ENCODE measurements at places on chromosomes 2 and 18.
A peak's percentile ranks its signal among the peaks of the same experiment; 100 is the strongest.

GRCh38 chr2:44126106-44126797, 42.4 kb upstream of the PPM1B start:
- DNase-seq, result no peak

DNA sequence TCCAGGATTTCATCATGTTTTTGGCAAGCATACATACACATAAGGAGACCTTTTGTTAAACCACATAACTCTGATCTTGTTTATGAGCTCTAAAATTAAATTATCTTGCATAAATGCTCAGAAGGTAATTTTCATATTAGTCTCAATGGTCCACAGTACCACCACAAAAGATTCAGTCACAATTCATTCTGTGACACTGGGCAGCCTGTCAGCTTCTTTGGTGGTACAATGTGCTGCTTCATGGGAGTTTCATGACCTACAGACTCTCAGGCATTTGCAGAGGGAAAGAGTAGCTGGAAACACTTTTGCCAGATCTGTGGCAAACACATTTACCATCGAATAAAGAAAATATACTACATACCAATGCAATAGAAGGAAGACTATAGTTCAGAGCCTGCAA, 51.3 kb upstream of the ZNF397 start:
- DNase-seq, result no peak

- no peak for DNase-seq
These were observed 44.6 kb downstream of the TGIF1 start for GRCh38 chr18:3494569-3494968.

- no peak for DNase-seq
These were observed 460.9 kb downstream of the RIT2 start for GRCh38 chr18:42654556-42654955.

- DNase-seq, result no peak
These were observed 1359.7 kb upstream of the NRXN1 start for GRCh38 chr2:52391621-52392020.

DNA sequence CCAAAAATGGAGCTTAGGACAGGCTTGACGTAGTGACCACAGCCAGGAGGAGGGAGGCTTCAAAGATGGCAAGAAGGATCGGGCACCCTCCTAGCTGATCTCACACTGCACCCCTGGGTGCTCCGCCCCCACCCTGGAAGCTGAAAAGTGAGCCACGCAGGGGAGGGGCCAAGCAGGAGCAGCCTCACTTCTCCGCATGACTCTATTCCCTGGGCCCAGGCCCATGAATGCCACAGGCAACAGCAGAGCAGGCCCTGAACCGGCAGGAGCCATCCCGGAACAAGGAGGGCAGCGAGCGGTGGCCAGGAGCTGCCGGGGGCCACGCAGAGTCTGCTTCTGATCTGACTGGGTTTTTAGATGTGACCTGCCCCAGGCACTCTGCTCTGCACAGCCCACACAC, 30.0 kb downstream of the BIN1 start:
- DNase-seq, result no peak

DNA sequence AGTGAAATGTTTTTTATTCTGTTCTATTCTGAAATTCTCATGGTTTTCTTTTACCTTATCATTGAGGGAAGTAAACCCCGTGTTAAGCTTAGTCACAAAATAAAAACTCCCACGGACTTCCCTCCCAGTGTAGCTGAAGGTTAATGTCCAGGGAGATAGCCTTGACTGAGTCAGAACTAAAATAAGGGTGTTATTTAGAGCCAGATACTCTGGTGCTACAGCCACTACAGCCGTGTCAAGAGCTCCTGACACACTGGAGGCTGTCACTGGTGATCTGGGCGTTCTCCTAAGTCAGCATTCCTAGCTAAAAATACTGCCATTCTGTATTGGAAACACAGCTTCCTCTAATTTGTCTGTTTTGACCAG, 82.0 kb upstream of the RANBP2 start:
- peak; percentile 53 for DNase-seq

- DNase-seq, result no peak
These were observed 492.3 kb downstream of the NYAP2 start for GRCh38 chr2:225891771-225892170.

DNA sequence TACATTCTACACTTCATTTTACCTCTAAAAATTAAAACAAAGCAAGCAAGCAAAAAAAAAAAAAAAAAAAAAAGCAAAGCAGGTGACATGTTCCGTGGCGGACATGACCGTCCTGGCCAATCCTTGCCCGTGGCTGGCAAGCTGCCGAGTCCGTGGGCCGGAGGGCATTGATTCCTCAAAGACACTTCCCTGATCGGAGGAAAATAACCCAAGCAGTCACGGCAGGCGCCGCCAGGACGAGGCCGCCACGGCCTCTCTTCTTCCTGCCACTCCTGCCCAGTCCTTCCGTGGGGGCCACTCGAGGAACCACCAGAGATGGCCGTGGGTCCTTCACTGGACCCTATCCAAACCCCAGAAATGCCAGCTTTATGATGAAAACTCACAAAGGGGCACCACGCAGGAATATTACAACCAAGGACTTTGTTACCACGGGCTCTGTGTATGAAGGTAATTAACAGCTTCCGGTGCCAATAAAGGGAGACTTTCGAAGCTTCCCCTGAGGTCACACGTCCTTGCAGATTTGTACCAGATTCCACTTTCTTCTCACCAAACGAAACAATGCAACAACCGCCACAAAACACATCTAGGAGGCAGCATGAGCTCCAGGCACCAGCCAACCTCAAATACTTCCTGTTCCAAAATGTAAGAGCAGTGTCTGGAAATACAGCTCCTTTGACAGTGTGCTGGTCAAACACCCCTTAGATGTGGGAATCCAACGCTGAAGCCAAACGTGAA, 170.3 kb downstream of the HDAC4 start:
- DNase-seq, result no peak

- no peak for DNase-seq
These were observed 47.7 kb upstream of the SMIM21 start for GRCh38 chr18:75475228-75475627.

DNA sequence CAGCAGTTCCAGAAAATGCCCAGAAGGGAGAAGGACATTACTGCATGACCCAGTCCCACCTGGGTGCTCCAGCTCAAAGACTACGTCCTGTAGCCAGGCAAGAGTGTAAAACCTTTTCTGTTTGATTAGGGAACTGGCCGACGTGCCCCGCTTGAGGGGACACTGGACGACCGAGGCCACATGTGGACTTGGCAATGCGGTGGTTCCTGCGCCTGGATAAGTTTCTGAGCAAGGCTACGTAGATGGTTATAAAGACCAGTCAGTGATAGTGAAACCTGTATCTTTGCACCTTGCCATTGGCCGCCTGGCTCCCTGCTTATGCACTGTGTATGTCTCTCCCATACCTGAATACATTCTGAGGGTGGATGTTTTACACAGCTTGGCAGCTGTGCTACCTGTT, 567.0 kb upstream of the CRIM1 start:
- DNase-seq, result no peak

DNA sequence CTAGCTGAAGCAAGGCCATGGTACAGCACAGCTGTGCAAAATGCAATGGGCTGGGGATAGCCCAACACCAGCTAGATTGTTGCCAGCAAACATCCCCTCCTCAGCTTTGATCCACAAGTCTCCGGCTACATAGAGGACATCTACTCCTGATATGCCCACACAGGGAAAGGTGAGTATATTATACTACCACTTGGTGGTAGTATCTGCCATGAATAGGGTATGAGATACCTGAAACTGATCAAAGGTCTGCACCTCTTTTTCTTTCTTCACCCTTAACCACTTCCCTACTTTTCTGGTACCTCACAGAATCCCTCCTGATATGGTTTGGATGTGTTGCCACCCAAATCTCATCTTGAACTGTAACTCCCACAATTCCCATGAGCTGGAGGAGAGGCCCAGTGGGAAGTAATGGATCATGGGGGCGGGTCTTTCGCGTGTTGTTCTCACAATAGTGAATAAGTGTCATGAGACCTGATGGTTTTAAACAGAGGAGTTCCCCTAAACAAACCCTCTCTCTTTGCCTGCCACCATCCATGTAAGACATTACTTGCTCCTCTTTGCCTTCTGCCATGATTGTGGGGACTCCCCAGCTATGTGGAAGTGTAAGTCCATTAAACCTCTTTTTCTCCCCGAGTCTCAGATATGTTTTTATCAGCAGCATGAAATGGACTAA, 279.6 kb downstream of the TXNL1 start:
- no peak for DNase-seq

DNA sequence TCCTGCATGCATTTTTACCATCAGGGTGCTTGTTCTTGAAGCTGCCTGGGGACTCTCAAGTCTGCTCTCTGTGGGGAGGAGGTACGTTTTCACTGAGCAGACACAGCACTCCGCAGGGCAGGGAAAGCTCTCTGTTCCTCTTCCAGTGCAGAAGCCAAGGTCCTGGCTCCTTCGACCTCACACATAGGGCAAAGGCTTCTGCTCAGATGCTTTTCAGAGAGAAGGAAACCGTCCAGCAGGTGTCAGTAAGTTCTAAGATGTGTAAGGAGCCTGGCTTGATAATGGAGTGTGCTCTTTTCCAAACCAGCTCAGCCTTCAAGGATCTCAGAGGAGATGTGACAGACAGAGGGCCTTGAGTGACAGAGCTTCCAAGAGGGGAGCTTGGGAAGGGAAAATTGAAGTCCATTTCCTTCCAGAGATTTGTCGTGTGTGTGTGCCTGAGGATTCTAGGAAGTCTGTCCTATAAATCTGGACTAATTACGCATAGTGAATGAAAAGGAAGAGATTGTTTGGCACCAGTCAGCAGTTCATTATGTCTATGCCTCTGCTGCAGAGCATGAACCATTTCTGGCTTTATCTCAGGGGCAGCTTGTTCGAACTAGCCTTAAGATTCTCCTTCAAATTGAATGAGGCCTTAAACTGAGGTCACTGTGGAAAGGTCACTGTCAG, 67.3 kb upstream of the UPP2 start:
- peak; percentile 22 for DNase-seq

DNA sequence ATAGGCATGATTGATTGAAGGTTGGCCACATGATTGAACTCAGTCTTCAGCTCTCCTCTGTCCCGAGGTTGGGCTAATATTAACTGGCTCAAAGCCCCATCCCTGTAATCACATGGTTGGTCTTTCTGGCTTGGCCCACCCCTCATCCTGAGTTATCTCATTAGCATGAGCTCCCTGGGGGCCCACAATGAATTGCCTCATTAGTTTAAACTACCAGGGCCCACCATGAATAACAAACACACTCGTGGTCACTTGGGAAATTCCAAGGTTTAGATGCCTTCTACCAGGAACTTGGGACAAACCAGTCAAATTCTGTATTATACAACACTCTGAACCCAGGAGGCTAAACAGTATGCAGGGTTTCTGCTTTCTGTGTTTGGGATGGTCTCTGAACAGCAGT, 121.7 kb upstream of the B3GNT2 start:
- no peak for DNase-seq

DNA sequence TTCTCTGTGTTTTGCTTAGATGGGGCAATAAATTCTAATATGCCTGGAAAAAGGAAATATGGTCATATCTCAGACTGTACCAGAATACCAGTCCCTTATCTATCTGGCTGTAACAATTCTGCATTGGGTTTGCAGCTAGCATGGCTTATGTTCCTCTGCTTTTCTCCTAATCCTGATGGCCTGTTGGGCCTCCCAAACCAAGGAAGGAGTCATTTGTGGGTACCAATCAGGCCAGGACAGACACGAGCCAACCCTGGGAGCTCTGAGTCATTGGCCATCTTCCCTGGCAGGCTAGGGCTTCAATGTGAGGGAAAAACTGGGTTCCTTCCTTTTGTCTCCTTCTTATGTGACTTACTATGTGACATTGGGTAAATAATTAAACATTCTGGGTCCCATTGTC, 12.0 kb downstream of the SMARCAL1 start:
- no peak for DNase-seq

DNA sequence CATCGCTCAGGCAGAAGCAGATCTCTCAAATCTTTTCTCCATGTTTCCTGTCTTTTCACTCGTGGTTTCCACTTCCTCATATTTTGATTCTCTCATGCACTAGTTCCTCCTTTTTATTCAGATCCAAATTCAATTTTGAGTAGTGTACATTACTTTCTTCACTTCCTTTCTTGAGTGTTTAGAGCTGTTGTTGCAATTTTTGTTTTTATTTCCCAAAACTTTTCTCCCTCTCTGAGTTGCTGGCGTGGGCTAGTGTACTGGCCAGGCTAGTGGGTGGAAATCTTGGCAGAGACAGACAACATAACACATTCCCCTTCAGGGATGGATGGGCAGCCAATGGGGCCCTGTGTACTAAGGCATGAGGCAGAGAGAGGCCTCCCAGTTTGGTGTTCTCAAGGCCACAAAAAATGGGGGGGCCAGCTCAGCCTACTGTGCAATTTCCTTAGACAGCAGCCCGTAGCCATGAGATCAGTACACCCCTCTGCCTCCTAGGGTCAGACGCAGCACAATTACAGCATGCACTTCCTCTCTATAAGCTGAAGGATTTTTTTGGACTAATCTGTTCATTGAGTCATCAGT, 145.1 kb upstream of the PID1 start:
- peak; percentile 52 for DNase-seq

DNA sequence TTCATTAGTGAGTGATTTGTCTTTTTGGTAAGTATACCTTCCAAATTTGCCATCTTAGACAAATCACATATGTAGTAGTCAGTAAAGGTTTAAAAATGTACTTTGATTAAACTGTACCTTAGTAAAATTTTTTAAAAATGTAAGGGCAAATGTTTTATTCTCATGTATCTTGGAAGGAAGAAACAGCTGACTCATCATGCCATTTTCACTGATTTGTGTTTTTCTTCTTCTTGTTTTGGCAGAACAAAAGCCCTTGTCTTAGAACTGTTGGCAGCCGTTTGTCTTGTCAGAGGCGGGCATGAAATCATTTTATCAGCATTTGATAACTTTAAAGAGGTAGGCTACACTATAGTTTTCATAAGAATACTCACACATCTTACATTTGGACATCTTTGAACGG, 136.5 kb downstream of the PRPF40A start:
- DNase-seq, result no peak

- DNase-seq, result no peak
These were observed 79.8 kb downstream of the CCDC150 start for GRCh38 chr2:196719110-196719872.

Measured in CD4-positive, alpha-beta T cell treated with Interferon gamma for 1 hour (primary cell).